ENCODE measurements at places on chromosomes 11 and 22.

DNA sequence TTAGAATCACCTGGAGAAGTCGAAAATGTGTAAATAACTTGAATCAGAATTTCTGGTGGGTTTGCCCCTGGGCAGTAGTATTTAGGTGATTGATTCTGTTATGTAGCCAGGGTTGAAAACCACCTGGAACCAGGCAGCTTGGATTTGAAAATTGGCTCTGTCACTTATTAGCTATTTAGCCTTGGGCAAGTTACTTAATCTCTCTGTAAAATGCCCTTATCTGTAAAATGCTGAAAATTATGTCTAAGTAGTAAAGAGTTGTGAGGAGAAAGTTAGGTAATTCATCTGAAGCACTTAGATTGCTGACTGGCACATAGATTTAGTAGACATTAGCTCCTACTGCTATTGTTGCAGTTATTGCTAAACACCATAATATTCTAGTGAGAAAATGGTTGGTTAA lies 49.3 kb downstream of the PPME1 start:
- DNase-seq: peak; percentile 0

- DNase-seq: no peak
Observed at GRCh38 chr11:6350043-6350442, 29.7 kb upstream of the CAVIN3 start.

GRCh38 chr11:75918331-75918730 lies 103.3 kb downstream of the UVRAG start:
- no peak for DNase-seq

- DNase-seq: peak; percentile 56
Observed at GRCh38 chr22:24181996-24182899, 961 bp downstream of the SUSD2 start.

DNA sequence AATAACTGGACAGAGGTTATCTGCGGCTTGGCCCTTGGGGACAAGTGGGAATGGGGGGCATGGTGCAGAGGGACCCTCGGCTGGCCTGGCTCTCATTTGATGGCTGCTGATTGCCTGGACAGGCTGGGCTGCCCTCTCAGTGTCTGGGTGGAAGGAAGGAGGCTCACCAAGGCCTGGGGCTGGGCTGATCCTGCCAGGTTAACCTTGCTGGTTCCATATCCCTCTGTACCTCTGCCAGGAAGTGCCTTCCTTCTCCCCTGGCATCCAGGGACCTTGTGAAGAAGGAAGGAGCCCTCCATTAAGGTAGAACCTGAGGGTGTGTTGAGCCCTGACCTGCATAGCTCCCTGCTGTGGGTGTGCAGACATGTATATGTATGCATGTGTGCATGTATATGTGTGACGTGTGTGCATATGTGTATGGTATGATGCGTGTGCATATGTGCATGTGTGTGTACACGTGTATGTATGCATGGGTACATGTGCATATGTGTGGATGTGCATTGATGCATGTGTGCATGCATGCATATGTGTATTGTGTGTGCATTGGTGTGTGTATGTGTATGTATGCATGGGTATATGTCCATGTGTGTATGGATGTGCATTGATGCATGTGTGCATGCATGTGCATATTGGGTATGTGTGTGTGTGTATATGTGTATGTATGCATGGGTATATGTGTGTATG lies 433.9 kb downstream of the TBC1D22A start:
- no peak for DNase-seq

GRCh38 chr22:46145361-46145851 lies 4.9 kb upstream of the PPARA start:
- DNase-seq: no peak

- DNase-seq: no peak
Observed at GRCh38 chr11:118002010-118002540, 15.9 kb downstream of the IL10RA start.

DNA sequence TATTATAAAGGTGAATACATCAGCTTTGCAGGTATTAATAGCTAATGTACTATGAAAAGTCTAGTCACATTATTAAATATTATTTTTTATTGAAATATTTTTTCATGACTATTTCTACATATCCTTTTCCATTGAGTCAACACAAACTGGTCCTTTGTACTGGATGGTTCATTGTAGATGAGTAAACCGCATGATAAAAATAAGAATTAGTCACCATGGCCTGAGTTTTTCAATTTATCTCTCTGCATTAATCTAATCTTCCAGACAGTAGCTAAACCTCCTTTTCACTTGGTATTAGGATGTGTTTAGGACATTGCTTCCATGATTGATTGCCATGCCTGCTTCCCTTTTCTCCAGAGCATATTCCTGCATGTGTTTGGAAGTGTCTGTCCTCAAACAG lies 439.4 kb upstream of the ARHGAP42 start:
- no peak for DNase-seq

DNA sequence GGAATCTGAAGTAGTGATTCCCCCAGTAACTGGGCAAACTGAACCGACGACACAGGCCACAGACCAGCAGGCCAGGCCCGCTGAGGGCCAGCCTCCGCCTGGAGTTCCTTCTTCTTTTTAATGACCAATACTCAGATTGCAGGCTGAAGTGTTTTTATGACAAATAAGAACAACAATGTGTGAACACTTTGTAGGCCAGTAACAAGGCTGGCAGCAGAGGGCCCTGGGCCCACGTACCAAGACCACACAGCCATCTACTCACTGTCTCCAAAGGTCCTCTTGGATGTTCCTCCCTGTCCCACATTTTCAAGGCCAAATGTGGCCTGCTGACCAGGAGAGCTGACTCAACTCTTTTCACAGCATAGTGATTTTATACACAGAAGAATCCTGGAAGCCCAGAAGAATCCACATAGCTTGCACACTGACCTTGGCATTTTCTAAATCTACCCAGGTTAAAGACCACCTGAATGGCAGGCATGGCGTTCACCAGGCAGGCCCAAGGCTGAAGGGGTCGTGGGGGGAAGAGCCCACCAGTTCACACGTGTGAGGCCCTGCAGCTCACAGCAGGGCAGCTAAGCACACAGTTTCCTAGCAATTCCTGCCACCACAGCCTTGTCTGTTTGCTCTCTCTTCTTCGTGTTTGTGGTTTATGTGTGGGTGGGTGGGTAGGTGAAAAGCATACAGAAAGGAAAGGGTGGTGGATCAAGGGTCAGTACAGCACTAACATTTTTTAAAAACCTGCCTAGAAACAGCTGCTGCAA lies 13.3 kb downstream of the SMCO4 start:
- DNase-seq: no peak

DNA sequence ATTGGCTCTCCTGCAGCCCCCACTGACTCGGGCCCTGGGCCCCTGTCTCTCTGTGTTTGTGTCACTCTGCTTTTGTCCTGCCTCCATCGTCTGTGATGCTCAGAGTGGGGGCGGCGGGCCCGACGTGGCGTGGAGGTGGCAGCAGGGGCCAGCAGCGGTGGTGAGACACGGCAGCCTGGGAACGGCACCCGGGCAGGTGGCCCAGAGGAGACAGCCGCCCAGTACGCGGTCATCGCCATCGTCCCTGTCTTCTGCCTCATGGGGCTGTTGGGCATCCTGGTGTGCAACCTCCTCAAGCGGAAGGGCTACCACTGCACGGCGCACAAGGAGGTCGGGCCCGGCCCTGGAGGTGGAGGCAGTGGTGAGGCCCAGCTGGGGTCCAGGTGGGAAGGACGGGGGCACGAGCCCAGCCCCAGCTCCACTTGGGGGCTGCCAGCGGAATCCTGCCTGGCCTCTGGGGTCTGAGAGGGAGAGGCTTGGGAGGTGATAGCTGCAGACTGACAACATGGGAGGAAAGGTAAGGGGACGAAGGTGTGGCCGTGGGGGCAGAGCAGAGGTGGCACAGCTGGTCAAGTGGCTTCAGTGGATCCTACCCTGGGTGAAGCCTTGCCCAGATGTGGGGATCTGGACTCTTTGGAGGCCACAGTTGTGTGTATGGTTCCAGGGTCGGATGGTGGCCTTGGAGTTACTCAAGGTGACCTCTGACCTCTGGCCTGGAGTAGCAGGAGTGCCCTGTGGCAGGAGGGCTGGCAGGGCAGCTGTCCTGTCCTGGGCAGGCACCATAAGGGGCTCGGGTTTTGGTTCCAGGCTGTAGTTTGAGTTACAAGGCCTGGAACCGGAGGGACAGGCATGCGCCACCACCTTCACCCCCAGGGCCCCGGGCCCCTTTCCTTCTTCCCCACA lies 16.2 kb downstream of the RELT start:
- DNase-seq: no peak

DNA sequence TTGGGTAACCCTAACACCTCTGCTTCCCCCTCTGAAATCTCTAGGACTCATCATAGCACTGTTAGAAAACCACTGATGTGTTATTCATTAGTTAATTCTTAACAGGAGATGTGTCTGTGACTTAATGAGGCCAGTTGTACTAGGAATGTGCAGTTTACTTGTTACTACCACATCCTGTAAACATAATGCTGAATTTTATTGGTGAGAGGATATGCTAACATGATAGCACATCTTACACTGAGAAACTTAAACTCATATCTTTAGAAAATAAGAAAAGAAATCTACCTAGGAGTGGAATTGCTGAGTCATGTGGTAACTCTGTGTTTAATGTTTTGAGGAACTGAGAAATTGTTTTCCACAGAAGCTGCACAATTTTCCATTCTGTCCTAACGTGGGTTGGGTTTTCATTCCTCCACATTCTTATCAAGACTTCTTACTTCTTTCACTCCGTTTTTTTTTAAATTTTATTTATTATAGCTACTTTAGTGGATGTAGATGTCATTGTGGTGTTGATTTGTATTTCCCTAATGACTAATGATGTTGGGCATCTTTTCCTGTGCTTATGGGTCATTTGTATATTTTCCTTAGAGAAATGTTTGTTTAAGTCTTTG lies 33.7 kb downstream of the RNF121 start:
- no peak for DNase-seq

- no peak for DNase-seq
Observed at GRCh38 chr22:30265823-30266444, 717 bp downstream of the OSM start.

DNA sequence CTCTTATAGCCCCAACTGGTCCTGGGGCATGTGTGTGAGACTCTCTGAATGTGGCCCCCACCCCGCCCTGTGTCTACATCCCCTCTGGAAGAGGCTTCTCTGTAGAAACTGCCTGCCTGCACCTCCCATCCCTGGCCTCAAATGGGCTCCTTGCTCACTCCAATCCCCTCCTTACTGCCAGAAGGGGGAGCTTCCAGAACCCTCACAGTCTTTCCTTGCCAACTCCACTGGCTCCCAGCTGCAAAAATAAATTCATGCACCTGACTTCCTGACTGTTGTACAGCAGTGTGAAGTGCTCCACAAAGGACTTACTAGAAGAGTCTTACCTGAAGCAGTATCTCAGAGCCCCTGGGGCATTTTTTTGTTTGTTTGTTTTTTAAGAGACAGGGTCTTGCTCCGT lies 15.2 kb upstream of the SERPIND1 start:
- peak; percentile 51 for DNase-seq

GRCh38 chr11:99695106-99695505 lies 674.4 kb downstream of the CNTN5 start:
- no peak for DNase-seq

- no peak for DNase-seq
Observed at GRCh38 chr11:75869661-75870455, 54.8 kb downstream of the UVRAG start.

GRCh38 chr22:31726692-31727091 lies 23.2 kb downstream of the PRR14L start:
- DNase-seq: no peak

GRCh38 chr11:95483339-95483738 lies 252.3 kb upstream of the SESN3 start:
- no peak for DNase-seq

DNA sequence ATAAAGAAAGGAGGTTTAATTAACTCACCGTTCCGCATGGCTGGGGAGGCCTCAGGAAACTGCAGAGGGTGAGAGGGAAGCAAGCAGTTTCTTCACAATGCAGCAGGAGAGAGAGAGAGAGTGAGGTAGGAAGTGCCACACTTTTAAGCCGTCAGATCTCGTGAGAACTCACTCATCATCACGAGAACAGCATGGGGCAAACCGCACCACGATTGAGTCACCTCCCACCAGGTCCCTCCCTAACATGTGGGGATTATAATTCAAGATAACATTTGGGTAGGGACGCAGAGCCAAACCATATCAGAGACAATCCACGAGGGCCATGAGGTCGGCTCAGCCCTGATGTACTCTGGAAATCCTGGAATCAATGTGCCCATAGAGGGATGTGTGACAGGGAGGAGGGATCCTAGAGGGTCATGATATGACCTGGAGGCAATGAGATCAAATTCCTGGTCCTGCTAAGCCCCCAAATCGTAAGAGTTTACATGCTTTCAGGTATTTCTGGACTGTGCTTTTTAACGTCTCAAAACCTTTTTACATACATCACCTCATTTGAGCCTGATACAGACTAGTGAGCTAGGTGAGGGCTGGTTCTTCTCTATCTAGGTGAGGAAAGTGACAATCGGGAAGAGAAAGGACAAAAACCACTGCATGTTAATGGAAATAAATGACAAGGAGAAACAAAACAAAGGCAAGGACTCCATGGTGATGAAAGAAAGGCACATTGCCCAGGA lies 19.5 kb upstream of the RASSF10 start:
- no peak for DNase-seq

GRCh38 chr22:37459206-37459605 lies 27.0 kb downstream of the MFNG start:
- DNase-seq: peak; percentile 69

GRCh38 chr22:27317971-27318428 lies 483.6 kb downstream of the MN1 start:
- DNase-seq: no peak

DNA sequence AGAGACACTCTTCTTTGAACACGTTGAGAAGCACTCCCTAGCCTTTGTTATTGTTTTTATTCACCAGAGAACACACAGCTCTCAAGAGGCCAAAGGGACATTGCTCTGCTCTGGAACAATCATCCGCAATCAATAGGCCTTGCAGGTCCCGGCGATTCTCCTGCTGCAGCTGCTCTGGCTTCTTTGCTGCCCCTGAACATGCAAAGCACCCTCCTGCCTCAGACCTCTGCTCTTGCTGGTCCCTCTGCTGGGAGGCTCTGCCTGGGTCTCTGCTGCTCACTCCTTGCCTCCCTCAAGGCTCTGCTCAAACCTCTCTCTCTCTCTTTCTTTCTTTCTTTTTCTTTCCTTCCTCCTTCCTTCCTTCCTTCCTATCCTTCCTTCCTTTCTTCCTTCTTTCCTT lies 232.7 kb downstream of the DSCAML1 start:
- no peak for DNase-seq

DNA sequence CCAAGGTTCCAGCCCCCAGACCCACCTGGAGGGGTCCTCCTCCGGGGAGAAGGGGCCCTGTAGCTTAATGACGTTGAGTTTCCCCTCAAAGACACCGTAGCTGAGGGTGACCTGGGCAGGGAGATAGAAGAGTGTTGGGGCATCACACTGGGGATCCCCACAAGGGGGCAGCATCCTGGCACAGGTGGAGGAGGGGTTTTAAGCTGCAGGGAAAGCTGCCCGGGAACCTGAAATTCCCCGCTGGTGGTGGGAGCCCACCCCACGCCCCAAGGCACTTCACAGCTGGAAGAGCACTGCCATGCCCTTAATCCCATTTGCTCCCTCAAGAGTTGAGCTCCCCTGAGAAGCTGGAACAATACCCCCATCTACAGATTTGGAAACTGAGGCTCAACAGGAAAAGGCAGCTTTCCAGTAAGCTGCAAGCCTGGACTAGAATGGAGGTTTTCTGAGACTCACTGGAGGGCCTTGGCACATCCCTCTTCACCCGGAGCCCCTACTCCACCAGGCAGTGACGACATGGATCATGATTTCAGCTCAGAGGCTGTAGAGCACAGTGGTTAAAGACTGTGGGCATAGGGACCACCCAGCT lies 13.7 kb downstream of the MFNG start:
- peak; percentile 49 for DNase-seq

GRCh38 chr22:38176170-38176741 lies 5.4 kb downstream of the PLA2G6 start:
- DNase-seq: no peak

GRCh38 chr22:22371031-22371541 lies 126.5 kb downstream of the VPREB1 start:
- peak; percentile 21 for DNase-seq

- DNase-seq: no peak
Observed at GRCh38 chr11:125960771-125961170, 14.9 kb downstream of the VSIG10L2 start.
